Right ventricle myocardium inferior (tissue), 1 donor: ENCODE measurements at places on chromosomes 11 and 22.

DNA sequence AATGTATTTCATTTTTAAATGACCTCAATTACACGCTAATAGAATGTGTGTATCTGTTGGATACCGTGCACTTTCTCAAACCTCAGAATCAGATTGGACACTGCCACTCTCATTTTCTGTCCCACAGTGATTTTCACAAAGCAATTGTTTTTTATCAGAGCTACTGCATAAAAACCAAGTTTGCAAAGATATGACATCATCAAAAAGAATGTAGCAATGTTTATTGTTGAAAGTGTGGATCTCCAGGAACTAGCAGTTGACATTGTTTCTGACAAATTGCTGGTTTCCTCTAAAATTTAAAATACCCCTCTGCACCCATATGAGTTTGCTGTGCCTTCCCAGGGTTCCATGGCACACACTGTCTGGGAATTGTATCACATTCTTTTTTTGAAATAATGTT lies 362.7 kb upstream of the DDI1 start:
- no peak for DNase-seq

- no peak for DNase-seq
Observed at GRCh38 chr11:95556342-95557163, 233.0 kb downstream of the FAM76B start.

DNA sequence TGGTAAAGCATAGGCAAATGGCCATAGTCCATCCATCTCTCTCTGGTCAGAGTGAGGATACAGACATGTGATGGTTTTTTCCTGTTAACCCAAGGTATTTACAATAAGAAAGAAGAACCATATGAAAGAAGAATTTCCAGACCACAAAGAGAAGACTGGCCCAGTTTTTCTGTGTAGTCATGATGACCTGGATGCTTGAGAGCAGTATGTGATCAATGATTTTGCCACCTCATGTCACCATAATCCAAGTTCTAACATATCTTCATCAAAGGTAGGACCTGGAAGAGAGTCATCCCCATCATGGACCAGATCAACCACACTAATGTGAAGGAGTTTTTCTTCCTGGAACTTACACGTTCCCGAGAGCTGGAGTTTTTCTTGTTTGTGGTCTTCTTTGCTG lies at the start of gene OR4D6:
TSS of gene OR4D6 (plus strand) at position 301 of the 400 bp plus-strand sequence. CDS start at position 301, 0 bp downstream.
- DNase-seq, result no peak

- no peak for DNase-seq
Observed at GRCh38 chr11:109945626-109946321, 147.4 kb upstream of the ZC3H12C start.

GRCh38 chr11:121389651-121390050 lies 62.5 kb upstream of the SORL1 start:
- no peak for DNase-seq
